ENCODE measurements at places on chromosomes 3 and 15.
A peak's percentile ranks its signal among the peaks of the same experiment; 100 is the strongest.

DNA sequence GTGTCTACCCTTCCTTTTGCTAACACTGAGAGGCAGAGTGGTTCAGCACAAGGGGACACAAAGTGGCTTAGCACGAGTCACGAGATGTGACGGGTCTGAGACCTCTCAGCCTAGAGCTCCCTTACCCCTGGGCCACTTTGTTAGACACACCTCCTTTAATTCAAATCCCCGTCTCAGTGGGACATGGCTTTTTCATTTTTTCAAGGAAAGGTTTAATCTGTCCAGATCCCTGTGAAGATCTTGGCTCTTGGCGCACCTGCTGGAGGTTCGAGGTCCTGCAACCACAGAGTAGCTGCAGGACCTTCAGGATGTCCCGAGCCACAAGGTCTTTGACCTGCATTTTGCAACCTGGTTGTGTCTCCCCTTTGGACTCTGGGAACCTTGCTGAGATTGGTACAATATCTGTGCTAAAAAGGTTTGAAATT is 52.0 kb downstream of the LPP start:
- DNase-seq, result no peak

GRCh38 chr3:195260280-195260905 is 10.6 kb downstream of the XXYLT1 start:
- peak; percentile 71 for DNase-seq

DNA sequence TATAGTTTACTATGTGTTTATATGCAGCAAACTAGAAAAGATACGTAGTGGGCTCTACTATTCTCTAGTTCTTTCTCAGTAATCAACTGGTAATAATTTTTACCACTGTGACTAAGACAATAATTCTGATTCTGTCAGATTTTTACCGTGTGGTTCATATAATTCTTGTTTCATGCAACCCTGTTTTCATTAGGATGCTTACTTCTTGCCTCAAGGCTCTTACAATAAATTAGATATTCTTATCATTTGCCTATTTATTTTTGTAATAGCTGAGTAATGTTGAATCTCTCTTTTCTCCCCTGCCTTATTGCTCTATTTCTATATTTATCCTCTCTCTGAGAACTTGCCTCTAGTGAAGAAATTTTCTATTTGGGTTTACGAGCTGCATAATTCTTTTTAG is 524.7 kb downstream of the NAALADL2 start:
- DNase-seq, result no peak

DNA sequence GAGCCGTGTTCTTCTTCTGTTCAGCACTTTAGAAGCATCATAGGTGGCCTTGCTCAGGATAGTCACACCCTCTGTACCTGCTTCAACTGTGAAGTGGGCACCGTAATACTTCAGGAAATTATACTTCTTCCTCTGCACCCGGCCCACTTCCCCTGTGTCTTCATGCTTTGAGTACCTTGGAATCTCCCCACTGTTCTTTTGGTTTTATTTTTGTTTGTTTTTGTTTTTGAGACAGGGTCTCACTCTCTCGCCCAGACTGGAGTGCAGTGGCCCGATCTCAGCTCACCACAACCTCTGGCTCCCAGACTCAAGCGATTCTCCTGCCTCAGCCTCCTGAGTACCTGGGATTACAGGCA is 1.7 kb downstream of the P2RY14 start:
- peak; percentile 39 for DNase-seq

DNA sequence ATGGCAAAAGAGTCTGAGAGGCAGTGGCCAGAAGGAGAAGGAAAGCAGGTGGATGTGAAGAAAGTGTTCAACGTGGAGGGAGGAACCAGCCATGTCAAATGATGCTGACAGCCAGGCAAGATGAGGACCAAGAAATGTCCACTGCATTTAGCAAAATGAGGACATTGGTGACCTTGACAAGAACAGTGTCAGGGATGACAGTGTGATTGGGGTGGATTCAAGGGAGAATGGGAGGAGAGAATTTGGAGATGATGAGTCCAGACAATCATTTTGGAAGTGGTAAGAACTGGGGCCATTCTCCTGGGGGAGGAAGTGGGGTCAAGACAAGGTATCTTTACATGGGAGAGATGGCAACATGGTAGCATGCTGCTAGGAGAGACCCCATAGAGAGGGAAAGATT is 47.4 kb downstream of the CPN2 start:
- DNase-seq, result no peak

GRCh38 chr3:56980798-56981390 is 79.6 kb upstream of the SPATA12 start:
- DNase-seq, result peak; percentile 95

GRCh38 chr3:103786296-103786695 is 1351.5 kb downstream of the ZPLD1 start:
- no peak for DNase-seq

GRCh38 chr15:85745023-85745422 is 49.7 kb downstream of the KLHL25 start:
- no peak for DNase-seq
